Activated naive CD8-positive, alpha-beta T cell treated with anti-CD3 and anti-CD28 coated beads, Interleukin-2, amount 10 ng/mL, durations not matched to agents 7 days and 5 days (primary cell): ENCODE measurements at places on chromosomes 13 and 19. TPM values are rescaled to one million over a fixed set of nuclear protein-coding genes. Genes with fewer than 3 reads are reported as not detected.

- H3K36me3 ChIP-seq: peaks cover 16% of the 10 kb centered on the region
- peak overlapping the region; percentile 48 for H3K4me3 ChIP-seq
- H3K27me3 ChIP-seq: no peaks in the 10 kb centered on the region
- peaks cover 12% of the 10 kb centered on the region for H3K4me1 ChIP-seq
- DNase-seq: no peak
These were observed 12.6 kb downstream of the DNASE2 start for GRCh38 chr19:12868540-12869112.

- no peaks in the 10 kb centered on the region for H3K36me3 ChIP-seq
- peak overlapping the region; percentile 79 for H3K4me3 ChIP-seq
- DNase-seq: peak; percentile 50
- no peak overlapping the region for H3K27ac ChIP-seq
- peaks cover 62% of the 10 kb centered on the region for H3K27me3 ChIP-seq
These were observed 439 bp downstream of the DZIP1 start for GRCh38 chr13:95643936-95644598.

DNA sequence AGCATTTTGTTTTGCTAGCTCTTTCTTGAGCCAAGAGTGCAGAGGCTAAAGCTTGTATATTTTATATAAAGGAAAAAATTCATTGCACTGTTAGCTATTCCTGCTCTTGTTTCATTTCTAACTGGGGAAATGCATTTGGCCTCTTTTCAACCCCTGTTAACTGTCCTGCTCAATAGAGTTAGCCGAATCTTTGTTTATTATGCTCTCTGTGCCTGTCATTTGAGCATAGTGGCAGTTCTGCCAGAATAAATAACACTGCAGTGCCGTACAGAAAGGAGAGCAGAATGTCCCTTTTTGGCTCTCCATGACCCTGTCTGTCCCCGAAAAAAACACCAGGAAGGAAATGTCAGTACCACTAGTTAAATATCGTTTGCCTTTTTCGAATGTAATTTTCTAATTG, 350.8 kb downstream of the MYO16 start:
- peaks cover 8% of the 10 kb centered on the region for H3K27me3 ChIP-seq
- DNase-seq: no peak
- H3K36me3 ChIP-seq: no peaks in the 10 kb centered on the region
- no peaks in the 10 kb centered on the region for H3K4me1 ChIP-seq
- H3K27ac ChIP-seq: no peak overlapping the region

DNA sequence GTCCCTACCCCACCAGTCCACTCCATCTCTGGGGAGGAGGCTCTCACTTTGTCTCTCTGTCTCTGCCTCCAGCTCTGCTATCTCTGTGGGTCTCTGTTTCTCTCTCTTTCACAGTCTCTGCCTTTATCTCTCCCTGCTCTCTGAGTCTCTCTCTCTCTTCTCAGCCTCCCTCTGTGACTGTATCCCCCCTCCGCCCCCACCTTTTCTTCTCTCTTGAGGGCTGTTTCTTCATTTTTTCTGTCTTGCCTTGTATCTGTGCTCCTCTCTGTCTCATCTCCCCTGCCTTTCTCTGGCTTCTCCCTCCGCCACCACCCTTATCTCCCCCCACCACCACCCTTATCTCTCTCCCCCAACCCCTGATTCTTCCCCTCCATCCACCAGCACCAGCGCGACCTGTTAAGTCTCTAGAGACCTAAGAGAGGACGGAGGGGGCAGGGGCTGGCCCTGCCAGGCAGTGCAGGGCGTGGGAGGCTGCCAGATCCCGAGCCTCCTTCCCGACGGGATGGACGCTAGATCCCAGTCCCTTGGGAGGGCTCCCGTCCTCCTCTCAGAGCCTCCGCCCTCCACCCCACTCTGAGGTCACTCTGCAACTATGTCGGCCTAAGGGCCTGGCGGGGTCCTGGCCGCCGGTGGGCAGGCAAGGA, 1.0 kb downstream of the AXL start:
- no peak overlapping the region for H3K27ac ChIP-seq
- no peaks in the 10 kb centered on the region for H3K36me3 ChIP-seq
- no peak overlapping the region for H3K4me3 ChIP-seq
- no peak for DNase-seq
- H3K27me3 ChIP-seq: peaks cover 47% of the 10 kb centered on the region

SLC35E1 gene
- 43.4 TPM for total RNA-seq

CEACAM8 gene
- not detected for total RNA-seq

CEBPA gene
- 1.6 TPM for total RNA-seq

DNA sequence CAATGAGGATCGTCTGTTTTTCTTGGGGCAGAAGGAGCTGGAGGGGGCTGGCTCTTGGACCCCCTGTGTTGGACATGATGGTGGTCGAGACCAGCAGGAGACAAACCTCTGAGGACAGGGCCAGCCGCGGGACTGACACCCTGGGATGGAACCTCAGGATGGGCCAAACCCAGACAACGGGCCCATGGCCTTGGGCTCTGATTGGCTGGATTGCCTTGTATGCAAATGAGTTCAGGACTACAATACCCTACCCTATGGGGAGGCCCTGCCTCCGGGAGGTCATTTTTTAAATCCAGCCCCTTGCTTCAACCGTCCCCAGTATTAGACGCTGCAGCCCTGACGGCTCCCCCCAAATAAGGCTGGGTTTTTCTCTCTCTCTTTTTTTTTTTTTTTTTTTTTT, 22.0 kb downstream of the SLC5A5 start:
- no peak overlapping the region for H3K4me3 ChIP-seq
- no peaks in the 10 kb centered on the region for H3K36me3 ChIP-seq
- no peak overlapping the region for H3K27ac ChIP-seq
- no peak for DNase-seq
- H3K27me3 ChIP-seq: peaks cover 1% of the 10 kb centered on the region

COPE gene
- total RNA-seq: 213 TPM

DNA sequence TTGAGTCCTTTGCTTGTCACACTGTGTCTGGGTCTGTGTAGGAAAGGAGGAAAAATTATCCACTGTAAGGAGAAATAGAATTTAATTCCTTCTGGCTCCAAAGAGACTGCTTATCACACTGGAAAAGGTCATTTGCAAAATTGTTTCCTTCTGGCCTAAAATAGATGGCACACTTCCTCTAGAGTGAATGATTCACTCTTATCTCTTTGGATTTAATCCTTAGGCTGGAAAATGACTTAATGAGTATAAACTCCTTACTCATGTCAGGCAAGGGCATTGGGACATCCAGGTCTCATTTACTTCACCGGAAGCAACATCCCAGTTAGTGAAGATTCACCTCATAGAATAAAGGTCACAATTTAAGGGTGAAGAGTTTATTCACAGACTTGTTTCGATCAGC, 293.6 kb downstream of the OXGR1 start:
- H3K27me3 ChIP-seq: no peaks in the 10 kb centered on the region
- no peak for DNase-seq
- H3K4me1 ChIP-seq: no peaks in the 10 kb centered on the region
- H3K4me3 ChIP-seq: no peak overlapping the region
- H3K36me3 ChIP-seq: no peaks in the 10 kb centered on the region

DNA sequence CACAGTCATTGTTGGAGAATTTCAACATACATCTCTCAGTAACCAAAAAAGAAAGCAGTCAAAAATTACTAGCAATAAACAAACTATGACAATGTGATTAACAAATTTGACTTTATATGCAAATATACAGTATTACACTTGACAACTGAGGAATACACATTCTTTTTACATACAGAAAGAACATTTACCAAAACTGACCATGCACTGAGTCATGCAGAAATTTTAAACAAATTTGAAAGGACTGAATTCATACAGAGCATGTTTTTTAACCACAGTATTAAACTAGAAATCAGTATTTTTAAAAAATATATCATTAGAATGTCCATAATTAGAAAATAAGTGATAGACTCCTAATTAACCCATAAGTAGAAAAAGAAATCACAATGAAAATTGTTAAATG, 420.1 kb downstream of the TBC1D4 start:
- H3K4me3 ChIP-seq: no peak overlapping the region
- no peak overlapping the region for H3K27ac ChIP-seq

PLEKHG2 gene
- 65.7 TPM for total RNA-seq

- peak overlapping the region; percentile 87 for H3K27ac ChIP-seq
- peak overlapping the region; percentile 79 for H3K4me3 ChIP-seq
- H3K36me3 ChIP-seq: peaks cover 60% of the 10 kb centered on the region
These were observed 32.2 kb downstream of the GP6 start for GRCh38 chr19:55005684-55006488.

DNA sequence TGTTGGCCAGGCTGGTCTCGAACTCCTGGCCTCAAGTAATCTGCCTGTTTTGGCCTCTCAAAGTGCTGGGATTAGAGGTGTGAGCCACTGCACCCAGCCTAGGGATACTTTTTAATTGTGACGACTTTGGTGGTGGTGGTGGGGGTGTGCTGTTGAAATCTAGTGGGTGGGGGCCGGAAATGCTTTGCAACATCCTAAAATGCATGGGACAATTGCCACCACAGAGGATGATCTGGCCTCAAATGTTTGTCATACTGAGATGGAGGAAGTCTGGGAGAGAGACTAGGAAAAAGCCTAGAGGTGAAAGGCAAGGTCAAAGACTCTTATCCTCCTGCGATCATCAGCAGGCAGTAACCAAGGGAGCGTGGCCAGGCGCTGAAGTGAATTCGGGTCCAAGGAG, 1.4 kb downstream of the NWD1 start:
- no peak overlapping the region for H3K27ac ChIP-seq
- no peak overlapping the region for H3K4me3 ChIP-seq
- no peaks in the 10 kb centered on the region for H3K36me3 ChIP-seq
- H3K4me1 ChIP-seq: no peaks in the 10 kb centered on the region
- no peak for DNase-seq

DNA sequence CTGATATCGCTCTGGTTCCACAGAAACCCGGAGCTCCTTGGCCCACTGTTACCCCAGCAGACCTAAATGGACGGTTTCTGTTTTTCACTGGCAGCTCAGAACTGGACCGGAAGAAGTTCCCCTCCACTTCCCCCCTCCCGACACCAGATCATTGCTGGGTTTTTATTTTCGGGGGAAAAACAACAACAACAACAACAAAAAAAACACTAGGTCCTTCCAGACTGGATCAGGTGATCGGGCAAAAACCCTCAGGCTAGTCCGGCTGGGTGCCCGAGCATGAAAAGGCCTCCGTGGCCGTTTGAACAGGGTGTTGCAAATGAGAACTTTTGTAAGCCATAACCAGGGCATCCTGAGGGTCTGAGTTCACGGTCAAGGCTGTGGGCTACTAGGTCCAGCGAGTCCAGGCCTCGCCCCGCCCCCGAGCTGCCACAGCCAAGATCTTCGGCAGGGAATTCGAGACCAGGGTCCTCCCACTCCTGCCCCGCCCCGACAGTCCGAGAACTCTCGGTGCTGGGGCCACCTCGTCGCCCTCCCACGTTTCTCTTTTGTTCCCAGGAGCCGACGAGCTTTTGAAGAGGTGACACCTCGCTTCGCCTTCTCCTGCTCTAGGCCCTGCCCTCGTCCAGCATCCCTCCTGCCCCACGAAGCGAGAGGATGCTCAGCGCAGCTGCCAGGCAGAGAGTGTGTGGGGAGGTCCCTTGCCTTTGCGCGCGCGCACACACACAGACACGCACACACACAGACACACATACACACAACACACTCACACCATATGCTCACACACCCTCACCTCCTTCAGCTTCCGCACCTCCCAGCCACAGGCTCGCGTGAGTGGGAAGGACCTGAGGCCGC, 8.8 kb downstream of the ZIC2 start:
- H3K4me3 ChIP-seq: peak overlapping the region; percentile 10
- peaks cover 19% of the 10 kb centered on the region for H3K4me1 ChIP-seq
- no peak overlapping the region for H3K27ac ChIP-seq

DNA sequence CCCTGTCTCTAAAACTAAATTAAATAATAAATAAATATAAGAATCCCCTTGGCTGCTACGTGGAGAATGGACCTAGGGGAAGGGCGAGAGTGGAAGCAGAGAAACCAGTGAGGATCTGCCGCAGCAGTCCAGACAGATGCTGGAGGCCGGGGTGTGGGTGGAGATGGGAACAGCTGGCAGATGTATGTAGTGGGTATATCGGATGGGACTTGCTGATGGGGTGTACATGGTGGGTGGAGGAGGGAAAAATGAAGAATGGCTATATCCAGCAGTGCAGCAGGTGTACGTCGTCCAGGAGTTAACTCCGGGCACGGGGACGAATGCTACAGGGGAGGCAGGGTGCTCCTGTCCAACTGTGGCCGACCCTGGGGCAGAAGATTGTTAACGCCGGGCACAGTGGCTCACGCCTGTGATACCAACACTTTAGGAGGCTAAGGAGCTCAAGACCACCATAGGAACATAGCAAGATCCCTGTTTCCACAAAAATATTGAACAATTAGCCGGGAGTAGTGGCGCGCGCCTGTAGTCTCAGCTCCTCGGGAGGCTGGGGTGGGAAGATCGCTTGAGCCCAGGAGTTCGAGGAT, 654 bp downstream of the CEP89 start:
- H3K4me1 ChIP-seq: peaks cover 4% of the 10 kb centered on the region
- no peaks in the 10 kb centered on the region for H3K27me3 ChIP-seq
- H3K27ac ChIP-seq: no peak overlapping the region
- peaks cover 6% of the 10 kb centered on the region for H3K36me3 ChIP-seq
- peak overlapping the region; percentile 99 for H3K4me3 ChIP-seq

DNA sequence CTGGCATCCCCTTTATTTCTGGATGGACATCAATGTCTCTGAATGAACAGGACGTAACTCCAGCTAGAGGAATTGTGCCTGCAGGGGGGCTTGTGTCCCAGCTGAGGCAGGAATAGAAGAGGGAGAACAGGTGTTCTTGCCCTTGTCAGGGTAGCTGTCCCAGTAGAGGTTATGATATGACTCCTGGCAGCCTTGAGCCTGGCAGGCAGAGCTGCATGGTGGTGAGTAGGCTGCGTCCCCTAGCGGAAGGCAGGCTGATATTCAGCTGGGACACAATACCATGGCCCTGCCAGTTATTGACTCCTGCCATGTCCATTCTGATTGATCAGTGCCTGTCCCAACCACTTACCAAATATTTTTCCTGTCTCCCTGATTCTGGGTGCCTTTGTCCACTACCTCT, 197.2 kb downstream of the RAP2A start:
- H3K4me1 ChIP-seq: no peaks in the 10 kb centered on the region
- H3K27me3 ChIP-seq: peaks cover 4% of the 10 kb centered on the region
- no peaks in the 10 kb centered on the region for H3K36me3 ChIP-seq
- no peak for DNase-seq

DNA sequence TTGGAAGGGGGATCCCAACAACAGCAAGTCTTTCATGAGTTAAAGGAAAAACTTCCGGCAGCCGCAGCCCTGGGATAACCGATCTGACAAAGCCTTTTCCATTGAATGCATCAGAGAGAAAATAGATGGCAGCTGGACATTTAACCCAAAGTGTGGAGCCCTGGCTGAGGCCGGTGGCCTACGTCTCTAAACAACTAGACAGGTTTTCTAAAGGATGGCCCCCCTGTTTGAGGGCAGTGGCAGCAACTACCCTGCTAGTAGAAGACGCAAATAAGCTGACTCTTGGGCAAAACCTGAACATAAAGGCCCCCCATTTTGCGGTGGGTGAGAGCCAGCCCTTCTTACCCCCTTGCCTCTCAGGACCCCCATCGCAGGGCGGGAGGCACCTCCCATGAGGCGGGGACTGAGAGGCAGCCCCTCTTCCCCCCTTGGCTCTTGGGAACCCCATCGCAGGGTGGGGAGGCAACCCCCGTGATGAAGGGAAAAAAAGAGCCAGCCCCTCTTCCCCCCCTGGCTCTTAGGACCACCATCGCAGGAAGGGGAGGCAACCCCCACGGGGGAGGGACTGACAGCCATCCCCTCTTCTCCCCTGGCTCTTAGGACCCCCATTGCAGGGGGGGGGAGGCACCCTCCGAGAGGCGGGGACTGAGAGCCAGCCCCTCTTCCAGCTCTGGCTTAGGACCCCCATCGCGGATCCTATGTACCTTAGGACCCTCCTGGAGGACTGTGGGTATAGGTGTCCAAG, 2422.9 kb upstream of the PCDH20 start:
- no peak for DNase-seq
- H3K27ac ChIP-seq: no peak overlapping the region
- H3K4me1 ChIP-seq: no peaks in the 10 kb centered on the region
- no peak overlapping the region for H3K4me3 ChIP-seq

- H3K4me1 ChIP-seq: peaks cover 18% of the 10 kb centered on the region
- H3K36me3 ChIP-seq: peaks cover 10% of the 10 kb centered on the region
- DNase-seq: no peak
- no peak overlapping the region for H3K4me3 ChIP-seq
- H3K27ac ChIP-seq: no peak overlapping the region
These were observed 3.9 kb downstream of the FEM1A start for GRCh38 chr19:4795400-4795799.
